ENCODE measurements at places on chromosomes 4 and X.

- no peak for DNase-seq
These were observed 4.2 kb downstream of the SMARCAD1 start for GRCh38 chr4:94211861-94212260.

GRCh38 chr4:153294631-153295030, 49.9 kb upstream of the MND1 start:
- no peak for DNase-seq

- DNase-seq = no peak
These were observed 387.2 kb downstream of the PCDH7 start for GRCh38 chr4:31107362-31107761.

- DNase-seq = no peak
These were observed 549.4 kb downstream of the TLL1 start for GRCh38 chr4:166422475-166422874.

DNA sequence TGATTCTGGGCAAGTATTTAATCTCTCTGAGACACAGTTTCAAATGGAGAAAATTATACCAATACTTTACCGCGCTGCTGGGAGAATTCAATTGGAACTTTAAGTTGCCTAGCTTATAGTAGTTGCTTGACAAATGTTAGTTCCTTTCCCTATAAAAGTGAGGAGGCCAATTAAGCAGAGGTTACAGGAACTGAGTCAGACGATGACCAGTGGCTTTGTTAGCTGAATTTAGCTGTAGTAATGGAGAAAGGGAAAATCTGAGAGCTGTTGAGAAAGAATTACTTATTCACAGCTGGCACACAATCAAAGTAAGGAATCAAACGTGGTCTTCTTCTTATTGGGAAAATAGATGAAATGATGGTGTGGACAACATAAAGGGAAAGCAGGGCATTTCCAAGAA, 29.6 kb downstream of the SMARCA1 start:
- DNase-seq = no peak

DNA sequence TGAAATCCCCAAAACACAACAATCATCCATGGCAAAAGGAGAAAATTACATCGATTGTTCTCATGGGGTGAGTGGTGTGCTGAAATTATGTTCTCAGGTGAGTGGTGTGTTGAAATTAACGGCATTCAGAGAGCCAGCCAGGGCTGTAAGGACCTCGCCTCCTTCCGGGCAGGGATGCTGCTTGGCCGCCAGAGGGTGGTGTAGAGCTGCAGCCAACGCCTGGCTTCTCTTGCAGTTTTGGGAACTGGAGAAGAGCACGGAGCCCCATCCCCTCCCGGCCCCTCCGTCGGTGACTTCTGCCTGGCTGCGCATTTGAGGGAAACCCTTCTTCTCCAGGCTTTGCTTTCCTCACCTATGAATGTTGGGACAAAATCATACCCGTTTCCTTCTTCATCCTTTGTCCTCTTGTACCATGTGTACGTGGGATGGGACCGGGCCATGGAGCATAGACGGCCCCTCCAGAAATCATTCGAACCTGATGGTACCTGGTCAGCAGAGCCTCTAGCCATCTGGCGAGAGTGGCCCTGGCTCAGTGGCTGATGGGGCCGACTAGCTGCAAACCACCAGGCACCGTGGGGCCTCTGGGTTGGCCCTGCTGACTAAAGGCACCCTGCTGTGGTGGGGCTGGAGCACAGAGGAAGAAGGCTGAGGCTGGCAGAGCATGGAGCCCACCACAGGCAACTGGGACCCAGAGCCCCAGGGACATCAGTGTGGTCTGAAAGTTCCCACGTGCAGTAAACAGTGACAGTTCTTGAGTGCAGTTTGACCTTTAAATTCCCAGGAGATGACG, 28.4 kb downstream of the TRMT44 start:
- peak; percentile 58 for DNase-seq

GRCh38 chr4:122833999-122834398, 7.4 kb downstream of the FGF2 start:
- no peak for DNase-seq
